GM18507 (cell line): ENCODE measurements at places on chromosomes 1 and 21.

GRCh38 chr21:44995343-44995941, 55.6 kb downstream of the SLX9 start:
- no peak for DNase-seq

GRCh38 chr1:165639821-165640623, 9.0 kb downstream of the MGST3 start:
- no peak for DNase-seq

DNA sequence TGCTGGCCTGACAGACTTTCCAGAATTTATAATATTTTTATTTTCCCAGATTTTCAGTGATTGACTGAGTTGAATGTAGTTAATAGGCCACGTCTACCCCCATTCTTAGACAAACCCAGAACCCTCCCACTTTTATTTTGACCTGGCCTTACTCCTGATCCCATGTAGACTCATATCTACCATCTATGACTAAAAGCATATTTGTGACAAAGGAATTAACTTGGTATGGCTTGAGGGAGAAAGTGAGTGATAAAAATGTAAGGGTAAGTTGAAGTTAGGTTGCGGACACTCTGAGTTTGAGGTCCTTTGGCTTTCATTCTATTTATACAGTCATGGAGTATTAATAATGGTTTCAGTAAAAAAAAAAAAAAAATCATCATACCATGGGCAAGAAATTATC, 168.4 kb downstream of the KCNK2 start:
- no peak for DNase-seq

DNA sequence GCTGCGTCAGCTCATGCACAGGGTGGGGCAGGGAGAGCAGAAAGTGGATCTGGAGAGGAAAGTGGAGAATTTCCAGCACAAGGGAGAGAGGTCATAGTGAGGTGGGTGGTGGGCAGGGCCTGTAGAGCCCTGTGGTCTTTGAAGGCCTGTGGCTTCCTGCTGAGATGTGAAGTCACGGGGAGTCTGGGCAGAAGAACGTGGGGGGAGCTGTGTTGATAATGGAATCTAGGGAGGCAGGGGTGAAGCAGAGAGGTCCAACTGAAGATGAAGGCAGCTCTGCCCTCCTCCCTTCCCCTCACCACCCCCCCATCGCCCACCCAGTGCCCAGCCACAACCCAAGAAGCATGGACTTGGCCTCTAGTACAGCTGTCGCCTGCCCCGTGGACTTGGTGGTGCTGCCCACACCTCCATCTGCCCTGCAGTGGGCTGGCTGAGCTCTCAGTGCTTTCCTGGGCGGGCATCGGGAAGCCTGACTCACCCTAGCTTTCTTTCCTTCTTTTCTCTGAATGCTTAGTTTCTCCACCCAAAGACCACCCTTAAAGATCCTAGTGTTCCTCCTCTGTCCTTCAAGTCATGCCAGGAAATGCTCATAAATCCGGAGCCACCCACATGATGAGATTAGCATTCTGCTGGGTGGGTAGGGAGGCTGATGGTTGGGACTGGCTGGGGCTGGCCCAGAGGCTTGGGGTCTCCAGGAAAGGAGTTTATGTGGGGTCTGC, 186.1 kb downstream of the TRABD2B start:
- no peak for DNase-seq

DNA sequence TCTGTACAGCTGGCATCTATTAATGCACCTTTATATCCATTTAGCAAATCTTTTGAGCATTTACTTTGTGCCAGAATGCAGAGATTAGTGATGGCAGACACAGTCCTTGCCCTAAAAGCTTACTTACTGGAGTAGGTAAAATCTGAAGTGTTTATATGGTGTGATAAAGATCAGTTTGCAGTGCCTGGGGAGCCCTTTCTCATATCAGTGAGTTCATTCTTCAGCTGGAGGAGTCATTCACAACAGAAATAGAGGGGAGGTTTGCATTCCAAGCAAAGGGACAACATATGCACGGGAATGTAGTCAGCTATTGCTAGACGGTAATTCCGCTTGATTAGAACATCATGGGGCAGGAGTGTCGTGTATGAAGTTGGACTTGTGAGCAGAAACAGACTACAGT, 8.4 kb downstream of the SLC35F3 start:
- no peak for DNase-seq

DNA sequence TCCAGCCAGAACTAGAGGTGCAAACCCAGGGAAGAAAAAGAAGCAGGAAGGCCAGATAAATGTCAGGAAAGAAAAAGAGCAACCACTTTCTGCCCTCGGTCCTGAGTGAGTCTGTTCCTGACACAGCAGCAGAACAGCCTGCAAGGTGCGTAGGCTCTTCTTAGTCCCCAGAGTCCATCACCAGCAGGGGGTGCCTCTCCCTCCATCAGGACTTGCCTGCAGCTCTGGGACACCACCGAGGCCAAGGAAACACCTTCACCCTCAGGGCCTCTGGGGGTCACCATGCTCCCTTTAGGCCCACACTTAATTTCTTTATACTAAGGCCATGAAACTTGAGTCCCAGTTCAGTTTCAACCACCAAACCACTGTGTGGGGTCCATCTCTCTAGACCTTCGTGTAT, 43.7 kb upstream of the NFASC start:
- DNase-seq = no peak

- peak; percentile 51 for DNase-seq
Observed at GRCh38 chr1:155091071-155092051, 12.7 kb downstream of the EFNA3 start.

- no peak for DNase-seq
Observed at GRCh38 chr1:173529106-173529505, 52.0 kb downstream of the PRDX6 start.

- DNase-seq = no peak
Observed at GRCh38 chr1:243433737-243434370, 178.0 kb downstream of the SDCCAG8 start.

- no peak for DNase-seq
Observed at GRCh38 chr1:53370369-53370961, 42.6 kb upstream of the LRP8 start.

DNA sequence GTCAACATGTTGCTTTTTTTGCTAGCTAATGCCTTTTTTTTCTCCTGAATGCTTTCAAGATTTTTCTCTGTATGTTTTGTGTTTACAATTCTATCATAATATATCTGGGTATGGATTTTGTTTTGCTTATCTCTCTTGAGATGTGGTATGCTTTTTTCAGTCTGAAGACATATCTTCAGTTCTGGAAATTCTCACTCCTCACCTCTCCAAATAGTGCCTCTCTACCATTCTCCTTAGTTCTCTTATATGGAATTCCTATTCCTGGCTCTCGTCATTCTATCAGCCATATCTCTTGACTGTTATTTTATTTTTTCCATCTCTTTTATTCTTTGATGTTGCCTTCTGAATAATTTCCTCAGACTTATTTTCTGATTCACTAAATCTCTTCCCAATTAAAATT, 58.4 kb downstream of the IVNS1ABP start:
- DNase-seq = no peak

- DNase-seq = no peak
Observed at GRCh38 chr1:16191309-16191708, 21.1 kb downstream of the ARHGEF19 start.

DNA sequence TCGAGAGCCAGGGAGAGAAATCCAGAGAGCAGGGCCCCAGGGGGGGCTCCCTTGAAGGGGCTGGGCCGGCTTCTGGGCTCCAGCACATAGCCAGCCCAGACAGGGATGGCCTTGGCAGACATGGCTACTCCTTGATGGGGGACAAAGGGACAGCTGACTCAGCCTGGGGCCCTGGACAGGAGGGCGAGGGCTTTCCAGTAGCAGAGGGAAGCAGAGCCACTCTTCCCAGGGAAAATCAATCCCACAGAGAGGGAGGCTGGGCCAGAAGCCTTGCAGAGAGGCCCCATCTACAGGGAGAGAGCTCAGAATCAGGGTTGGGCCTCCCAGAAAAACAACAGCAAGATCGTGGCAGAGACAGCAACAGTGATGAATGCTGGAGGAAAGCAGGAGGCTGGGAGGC, 15.6 kb downstream of the IGFN1 start:
- DNase-seq = no peak

- no peak for DNase-seq
Observed at GRCh38 chr1:179785031-179785431, 41.9 kb downstream of the FAM163A start.

DNA sequence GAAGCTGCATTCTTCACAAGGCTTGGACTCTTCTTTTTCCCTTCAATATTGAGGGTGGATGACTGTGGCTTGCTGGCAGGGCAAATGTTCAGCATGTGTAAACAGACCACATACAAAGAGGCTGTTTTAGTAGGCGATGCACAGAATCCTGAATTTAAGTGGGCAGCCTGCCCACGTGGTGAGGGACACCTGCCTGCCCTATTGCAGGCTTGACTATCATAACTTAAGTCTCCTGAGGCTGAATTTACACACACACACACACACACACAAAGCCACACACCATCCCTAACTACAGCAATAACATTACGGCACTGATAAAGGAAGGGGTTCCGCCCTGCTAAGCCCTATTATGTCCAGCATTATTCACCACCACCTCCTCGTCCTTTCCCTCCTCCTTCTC, 15.9 kb downstream of the SYT2 start:
- no peak for DNase-seq

- no peak for DNase-seq
Observed at GRCh38 chr1:170539154-170539553, 7.2 kb downstream of the GORAB start.

- peak; percentile 73 for DNase-seq
Observed at GRCh38 chr1:9867408-9868243, 42.4 kb downstream of the CTNNBIP1 start.

DNA sequence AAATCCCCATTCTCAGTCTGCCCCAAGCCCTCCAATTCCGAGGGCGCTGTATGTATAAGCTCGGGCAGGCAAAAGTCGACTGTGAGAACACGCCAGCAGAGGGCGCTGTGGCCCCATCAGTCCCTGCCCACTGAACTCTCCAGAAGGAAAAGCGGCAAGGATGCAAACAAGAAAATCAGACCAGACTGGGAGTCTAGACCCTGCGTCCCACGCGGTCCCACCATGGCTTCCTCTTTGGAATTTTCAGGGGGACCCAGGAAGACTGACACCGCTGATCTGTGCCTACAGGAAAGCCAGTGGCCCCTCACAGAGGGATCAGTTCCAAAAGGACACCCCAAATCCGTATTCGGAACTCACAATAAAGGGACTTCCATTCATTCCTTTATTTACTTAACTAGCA, 19.5 kb downstream of the TEX35 start:
- DNase-seq = peak; percentile 71

DNA sequence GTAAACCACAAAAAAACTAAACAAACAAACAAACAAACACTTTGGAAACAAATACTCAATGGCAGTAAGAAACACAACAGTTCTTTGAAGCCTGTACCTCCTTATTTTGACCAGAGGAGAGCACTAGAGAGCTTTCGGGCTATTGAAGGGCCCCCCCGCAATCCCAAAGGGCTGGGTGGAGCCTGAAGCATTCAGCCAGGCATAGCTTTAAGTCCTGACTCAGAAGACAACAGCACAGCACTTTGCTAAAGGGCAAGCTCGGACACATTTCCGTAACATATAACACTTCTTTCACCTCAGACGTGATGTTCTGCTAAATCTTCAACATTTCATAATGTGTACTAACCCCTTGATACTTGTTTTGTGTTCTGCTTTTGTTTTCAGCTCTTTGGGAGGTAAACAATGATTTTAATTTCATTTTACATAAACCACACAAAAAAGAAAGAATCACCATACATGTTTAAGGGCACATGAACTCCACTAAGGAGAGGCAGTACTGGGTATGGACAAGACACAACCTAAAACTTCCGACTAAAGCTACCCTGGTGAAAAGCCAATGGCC, 9.7 kb upstream of the SHCBP1L start:
- DNase-seq = peak; percentile 67

GRCh38 chr1:35589516-35590427, 16.7 kb downstream of the TFAP2E start:
- DNase-seq = no peak

DNA sequence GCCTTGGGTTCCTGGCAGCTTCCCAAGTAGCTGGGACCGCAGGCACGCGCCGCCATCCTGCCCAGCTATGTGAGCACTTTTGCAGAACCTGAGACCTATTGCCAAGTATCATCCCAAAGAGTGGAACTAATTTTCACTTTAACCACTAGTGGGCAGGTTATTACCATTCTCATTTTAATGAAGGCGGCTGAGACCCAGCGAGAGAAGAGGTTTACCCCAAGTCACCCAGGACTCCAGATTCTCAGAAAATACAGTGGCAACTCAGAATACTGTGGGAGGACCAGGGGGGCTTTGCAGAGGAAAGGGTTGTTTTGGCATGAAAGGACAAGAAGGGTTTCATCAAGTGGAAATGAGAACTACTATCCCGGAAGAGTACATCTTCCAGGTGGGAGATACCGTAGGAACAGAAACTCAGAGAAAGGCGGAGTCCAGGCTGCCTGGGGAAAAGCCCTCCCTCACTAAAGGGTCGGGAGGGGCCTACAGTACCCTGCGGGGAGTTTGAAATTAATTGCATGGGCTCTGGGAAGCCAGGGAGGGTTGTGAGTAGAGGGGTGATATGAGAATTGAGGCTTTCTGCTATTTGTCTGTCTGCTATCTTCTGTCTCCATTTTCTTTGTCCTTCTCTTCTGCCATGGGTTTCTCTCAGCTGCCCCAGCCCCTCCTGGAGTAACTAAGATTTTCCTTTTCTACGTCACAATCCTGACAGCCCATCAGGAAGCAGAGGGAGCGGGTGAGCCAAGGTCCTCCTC, 7.2 kb upstream of the SEMA4A start:
- DNase-seq = peak; percentile 44

- no peak for DNase-seq
Observed at GRCh38 chr1:183632114-183632513, 3.5 kb downstream of the ARPC5 start.

GRCh38 chr1:34549199-34549598, 205.6 kb upstream of the GJB5 start:
- no peak for DNase-seq

DNA sequence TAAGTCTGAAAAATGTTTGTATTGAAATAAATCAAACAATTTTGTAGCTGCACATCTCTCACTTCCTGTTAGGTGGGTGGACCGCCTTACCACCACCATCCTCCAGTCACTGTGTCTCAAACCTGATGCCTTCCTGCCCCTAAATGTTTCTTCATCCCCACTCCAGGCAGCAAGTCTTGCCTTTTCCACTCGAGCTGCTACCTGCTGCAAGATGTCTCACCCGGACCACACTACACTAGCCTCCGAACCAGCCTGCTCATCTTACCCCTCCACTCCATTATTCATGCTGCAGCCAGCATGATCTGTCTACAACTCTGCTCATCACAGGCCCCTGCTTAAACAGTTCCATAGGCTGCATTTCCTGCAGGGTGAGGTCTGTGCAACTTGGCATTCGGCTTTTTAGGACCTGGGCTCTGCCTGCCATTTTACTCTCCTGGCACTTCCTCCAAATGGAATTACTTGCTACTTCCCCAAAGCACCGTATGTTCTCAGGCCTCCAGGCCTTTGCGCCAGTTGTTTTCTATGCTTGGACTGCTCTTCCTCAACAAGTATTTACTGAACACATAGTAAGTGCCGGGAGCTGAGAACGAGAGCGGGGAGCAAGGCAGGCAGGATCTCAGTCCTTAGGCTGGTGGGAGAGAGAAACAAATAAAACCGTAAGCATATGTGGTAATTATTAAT, 5.2 kb upstream of the SF3A3 start:
- DNase-seq = no peak

GRCh38 chr1:184971522-184972265, 2.6 kb downstream of the NIBAN1 start:
- no peak for DNase-seq

- DNase-seq = no peak
Observed at GRCh38 chr1:109474697-109475096, 8.4 kb downstream of the SYPL2 start.
